Upper lobe of right lung (tissue), 1 donor: ENCODE measurements at places on chromosomes 7 and 10. TPM values are rescaled to one million over a fixed set of nuclear protein-coding genes. Genes with fewer than 3 reads are reported as not detected.

GATAD1 gene
- 35.8 TPM for total RNA-seq

DNA sequence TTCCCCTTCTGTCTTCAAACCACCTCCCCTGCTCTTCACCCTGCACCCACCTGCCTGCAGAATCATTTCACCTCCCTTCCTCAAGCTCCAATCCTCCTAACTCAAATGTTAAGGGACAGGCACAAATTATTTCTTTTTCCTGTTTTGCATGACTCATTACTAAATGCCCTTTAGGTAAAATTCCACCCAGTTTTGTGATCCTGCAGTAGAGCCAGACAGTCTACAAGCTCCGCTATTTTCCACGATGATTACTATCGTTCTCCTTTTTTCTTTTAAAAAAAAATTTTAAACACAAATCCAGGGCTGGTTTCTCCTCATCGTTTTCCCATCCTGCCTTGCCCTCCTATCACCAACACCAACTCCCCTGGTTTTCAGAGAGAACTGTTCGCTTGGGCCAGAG is 186.8 kb upstream of the YAE1 start:
- no peak for DNase-seq

DNA sequence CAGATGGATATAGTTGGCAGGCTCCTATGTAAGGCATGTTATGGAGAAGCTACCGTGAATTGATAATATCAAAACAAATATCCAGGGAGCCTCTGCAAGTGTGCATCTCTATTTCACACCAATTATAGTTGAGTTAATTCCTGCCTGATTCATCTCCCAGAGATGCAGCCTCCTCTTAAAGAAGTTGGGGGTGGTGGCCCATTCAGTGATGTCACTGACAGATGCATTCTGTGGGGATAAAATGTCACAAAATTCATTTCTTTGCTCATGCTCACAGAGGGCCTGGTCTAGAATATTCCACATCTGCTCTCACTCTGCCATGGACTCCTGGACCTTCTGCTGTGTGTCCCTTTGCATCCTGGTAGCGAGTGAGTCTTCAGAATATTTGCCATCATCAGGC is 189.1 kb upstream of the PRSS1 start:
- no peak for DNase-seq

DNA sequence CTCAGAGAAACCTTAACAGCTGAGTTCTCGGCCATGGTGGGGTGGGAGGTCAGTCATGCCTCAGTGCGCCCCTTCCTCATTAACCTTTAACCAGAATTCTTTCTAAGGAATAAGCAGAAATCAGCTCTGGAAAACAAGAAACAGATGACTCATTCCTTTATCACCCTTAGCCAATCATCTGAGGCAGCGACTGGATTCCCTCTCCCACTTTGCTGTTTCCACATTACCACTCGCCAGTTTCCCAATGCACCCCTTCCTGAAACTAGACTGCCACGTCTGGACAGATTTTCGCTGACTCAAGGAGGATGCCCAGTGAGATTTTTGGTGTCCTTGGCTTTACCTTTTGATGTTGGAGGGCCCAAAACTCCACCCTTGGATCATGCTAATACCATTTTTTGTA is 223.8 kb downstream of the PLXDC2 start:
- no peak for DNase-seq

DNA sequence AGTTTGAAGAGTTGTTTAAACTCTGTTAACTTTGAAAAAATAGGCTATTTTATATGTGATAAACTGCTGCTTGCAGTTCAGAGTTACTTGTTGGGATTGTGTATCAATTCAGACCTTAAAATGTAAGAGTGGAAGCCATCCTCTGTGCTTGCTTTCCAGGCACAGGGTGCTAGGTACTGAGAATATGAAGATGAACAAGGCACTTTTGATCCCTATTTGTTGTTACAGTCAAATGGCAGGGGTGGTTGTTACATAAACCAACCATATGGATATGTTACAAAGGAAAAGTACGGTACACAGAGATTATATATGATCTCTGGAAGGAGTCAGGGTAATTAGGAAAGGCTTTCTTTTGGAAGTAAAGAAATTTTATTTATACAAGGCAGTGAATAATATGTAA is 63.8 kb downstream of the REEP3 start:
- DNase-seq = no peak

- DNase-seq = no peak
Observed at GRCh38 chr7:75844158-75844557, 30.6 kb upstream of the CCL24 start.

DNA sequence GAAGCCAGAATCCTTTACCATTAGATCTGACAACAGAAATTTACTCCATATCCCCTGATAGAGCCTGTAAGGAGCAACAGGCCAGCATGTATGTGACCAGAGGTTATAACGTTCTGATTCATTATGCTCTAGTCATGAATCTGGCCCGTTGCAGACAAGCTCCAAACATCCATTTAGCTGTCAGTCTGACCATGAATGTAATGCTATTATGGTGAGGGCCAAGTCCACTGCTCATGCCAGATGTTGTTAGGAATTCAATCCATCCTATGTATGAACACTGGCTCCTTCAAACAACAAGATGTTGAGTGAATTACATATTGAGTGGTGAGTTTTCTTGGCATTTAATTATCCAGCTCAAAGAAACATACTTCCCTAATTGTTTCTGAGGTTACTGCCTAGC is 610.1 kb upstream of the ANKRD30A start:
- DNase-seq = no peak

CRHR2 gene
- total RNA-seq = not detected

DNA sequence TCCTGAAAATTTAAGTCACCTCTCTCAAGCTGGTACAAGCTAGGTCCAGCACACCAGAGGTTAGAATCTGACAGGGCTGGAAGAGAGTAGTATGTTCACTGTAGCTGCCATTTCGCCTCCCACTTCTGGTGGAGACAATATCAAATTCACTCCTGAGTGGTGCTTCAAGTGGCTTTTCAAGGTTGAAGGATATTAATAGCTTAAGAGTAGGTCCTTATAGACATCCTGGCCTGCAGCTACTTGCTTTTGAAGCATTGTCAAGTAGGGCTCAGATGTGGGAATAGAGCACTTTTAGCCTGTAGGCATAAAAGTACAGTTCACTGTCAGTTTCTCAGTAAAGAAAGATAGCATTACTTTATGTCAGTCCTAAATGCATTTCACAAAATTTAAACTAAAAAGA is 270.5 kb upstream of the PLPP4 start:
- DNase-seq = no peak

NEURL1 gene
- 0.64 TPM for total RNA-seq

ELN gene
- total RNA-seq = 231 TPM

MBL2 gene
- not detected for total RNA-seq

GRCh38 chr10:131655101-131655849 is 245.5 kb upstream of the PPP2R2D start:
- peak; percentile 58 for DNase-seq

KLF14 gene
- total RNA-seq = not detected
